ENCODE measurements at places on chromosomes 2 and 18. TPM values are rescaled to one million over a fixed set of nuclear protein-coding genes. Genes with fewer than 3 reads are reported as not detected.

Gene SLC16A14
- 1.5 TPM for total RNA-seq

Gene STAT4
- total RNA-seq, result 3.2 TPM

Gene UGT1A3
- total RNA-seq, result 0.13 TPM

Gene TUBA3E
- total RNA-seq, result not detected

Gene ANKRD30BL
- total RNA-seq, result not detected

Gene GKN1
- 0.73 TPM for total RNA-seq

Gene SERPINB10
- not detected for total RNA-seq

Gene NAT8
- not detected for total RNA-seq

Gene RTP5
- not detected for total RNA-seq

Gene G6PC2
- not detected for total RNA-seq

Gene MRPL19
- 74.6 TPM for total RNA-seq

Gene RAB6C
- not detected for total RNA-seq

Gene ABCG8
- total RNA-seq, result not detected

Gene PAX8
- total RNA-seq, result 1.4 TPM

Gene PCARE
- not detected for total RNA-seq

Gene SFXN5
- total RNA-seq, result 16.3 TPM

Gene ORMDL1
- total RNA-seq, result 45.3 TPM

Gene CD8B
- total RNA-seq, result not detected

Gene CCBE1
- total RNA-seq, result 8.3 TPM

Gene LINC00305
- not detected for total RNA-seq

Gene SKA1
- 17.1 TPM for total RNA-seq

Gene SGPP2
- total RNA-seq, result 0.16 TPM

Gene CDK5R2
- 2.2 TPM for total RNA-seq

Gene UGT1A8
- total RNA-seq, result not detected

Gene MC5R
- total RNA-seq, result not detected

Gene MC2R
- not detected for total RNA-seq

Gene ELOA2
- total RNA-seq, result not detected

Gene ANKRD30B
- total RNA-seq, result not detected

Gene TSPYL6
- not detected for total RNA-seq

Gene RAD51AP2
- total RNA-seq, result not detected

Gene ERCC3
- 52.0 TPM for total RNA-seq

Gene CCDC85A
- 0.05 TPM for total RNA-seq

Gene MOGAT1
- not detected for total RNA-seq

Gene GPR35
- total RNA-seq, result 0.40 TPM

Gene VSNL1
- total RNA-seq, result not detected

Gene EGR4
- 0.28 TPM for total RNA-seq

Gene ANKRD23
- total RNA-seq, result 1.0 TPM

Gene TNFAIP6
- 1.6 TPM for total RNA-seq

Gene CACNB4
- total RNA-seq, result 0.14 TPM

Gene CNDP1
- total RNA-seq, result not detected

Gene FSHR
- total RNA-seq, result not detected

Gene ABHD1
- total RNA-seq, result 1.9 TPM
